Globus pallidus (tissue), 1 donor: ENCODE measurements at places on chromosomes 12 and 14.

GRCh38 chr12:131460520-131460919 lies 250.4 kb upstream of the SFSWAP start:
- DNase-seq: peak; percentile 35

DNA sequence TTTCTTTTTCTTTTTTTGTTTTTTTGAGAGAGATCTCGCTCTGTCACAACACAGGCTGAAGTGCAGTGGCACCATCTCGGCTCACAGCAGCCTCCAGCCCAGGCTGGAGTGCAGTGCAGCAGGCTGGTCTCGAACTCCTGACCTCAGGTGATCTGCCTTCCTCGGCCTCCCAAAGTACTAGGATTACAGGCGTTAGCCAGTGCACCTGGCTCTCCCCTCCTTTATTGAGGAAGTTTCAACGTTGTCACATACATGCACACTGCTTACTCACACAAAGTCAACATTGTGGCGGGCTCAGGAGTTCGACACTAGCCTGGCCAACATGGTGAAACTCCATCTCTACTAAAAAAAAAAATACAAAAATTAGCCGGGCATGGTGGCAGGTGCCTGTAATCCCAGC lies 32.0 kb downstream of the EAPP start:
- no peak for DNase-seq

DNA sequence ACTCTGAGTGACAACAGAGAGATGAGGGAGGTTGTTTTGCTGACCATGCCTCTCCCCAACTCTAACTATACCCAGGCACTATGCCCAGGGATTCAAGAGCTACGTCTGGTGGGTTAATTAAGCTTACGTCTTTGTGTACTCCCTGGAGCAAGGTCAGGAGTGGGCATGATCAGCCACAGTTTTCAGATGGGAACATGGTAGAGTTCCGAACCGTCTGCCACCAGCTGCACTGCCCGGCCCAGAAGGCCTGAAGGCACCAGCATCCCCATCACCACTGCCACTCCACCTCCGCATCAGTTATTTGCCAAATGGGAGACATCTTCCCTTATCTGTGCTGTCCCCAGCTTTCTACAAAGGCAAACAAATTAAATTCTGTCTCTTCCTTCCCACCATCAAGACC lies 11.1 kb upstream of the GPX2 start:
- no peak for DNase-seq

DNA sequence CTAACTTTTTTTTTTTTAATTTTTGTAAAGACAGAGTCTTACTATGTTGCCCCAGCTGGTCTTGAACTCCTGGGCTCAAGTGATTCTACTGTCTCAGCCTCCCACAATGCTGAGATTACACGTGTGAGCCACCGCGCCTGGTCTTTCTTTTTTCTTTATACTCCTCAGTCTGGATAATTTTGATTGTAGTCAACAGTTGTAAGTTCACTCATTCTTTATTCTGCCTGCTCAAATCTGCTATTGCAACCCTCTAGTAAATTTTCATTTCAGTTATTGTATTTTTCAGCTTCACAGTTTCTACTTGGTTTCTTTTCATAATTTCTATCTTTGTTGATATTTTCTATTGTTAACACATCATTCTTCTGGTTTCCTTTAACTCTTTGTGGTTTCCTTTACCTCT lies 5.8 kb upstream of the MIS18BP1 start:
- DNase-seq: no peak

DNA sequence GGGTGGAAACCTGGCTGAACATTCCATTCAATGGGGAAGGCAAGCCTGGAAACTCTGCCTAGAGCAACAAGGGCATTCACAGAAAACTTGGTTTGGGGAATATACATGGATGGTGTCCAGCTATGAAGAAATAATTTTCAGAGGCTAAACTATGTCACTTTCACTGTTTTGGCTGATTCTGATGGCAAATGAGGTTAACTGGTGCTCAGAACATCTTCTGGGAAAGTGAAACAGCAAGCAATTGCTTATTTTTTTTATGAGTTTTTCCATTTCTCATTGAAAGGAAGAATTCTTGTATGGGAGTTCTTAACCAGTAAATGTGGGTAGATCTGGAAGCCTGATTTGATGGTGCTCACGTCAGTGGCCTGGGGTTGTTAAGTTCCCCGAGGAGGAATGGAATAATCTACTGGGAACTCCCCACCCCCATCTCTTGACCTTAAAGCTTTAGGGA lies 132.8 kb upstream of the BTG1 start:
- DNase-seq: no peak

DNA sequence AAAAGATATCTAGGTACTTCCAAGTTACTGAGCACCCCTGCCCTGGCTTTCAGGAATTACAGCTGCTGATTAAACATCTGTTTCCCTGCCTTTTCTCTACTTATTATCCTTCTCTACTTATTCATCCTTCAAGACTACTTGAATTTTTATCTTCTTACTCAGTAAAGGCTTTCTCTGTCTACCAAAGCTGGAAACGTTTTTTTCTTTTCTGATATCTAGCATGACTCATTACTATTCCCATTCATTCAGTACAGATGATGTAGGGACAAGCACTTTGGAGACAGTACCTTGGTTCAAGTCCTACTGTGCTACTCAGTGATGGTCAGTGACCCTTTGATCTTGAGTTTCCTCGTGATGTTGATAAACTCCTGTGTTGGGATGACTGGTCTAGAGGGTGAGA lies 848.7 kb downstream of the NRXN3 start:
- DNase-seq: no peak

- DNase-seq: no peak
Measured at GRCh38 chr12:60100852-60101251, 505.0 kb downstream of the SLC16A7 start.

- no peak for DNase-seq
Measured at GRCh38 chr12:50390316-50390741, 6.1 kb downstream of the FAM186A start.

- no peak for DNase-seq
Measured at GRCh38 chr12:74408601-74409166, 129.0 kb upstream of the ATXN7L3B start.

- DNase-seq: no peak
Measured at GRCh38 chr12:123118497-123118896, 32.4 kb downstream of the PITPNM2 start.

- DNase-seq: no peak
Measured at GRCh38 chr14:34160619-34161018, 209.7 kb upstream of the EGLN3 start.

- DNase-seq: no peak
Measured at GRCh38 chr12:10910380-10910779, 1.0 kb upstream of the TAS2R13 start.

GRCh38 chr12:24678436-24678835 lies 270.5 kb downstream of the BCAT1 start:
- DNase-seq: no peak

DNA sequence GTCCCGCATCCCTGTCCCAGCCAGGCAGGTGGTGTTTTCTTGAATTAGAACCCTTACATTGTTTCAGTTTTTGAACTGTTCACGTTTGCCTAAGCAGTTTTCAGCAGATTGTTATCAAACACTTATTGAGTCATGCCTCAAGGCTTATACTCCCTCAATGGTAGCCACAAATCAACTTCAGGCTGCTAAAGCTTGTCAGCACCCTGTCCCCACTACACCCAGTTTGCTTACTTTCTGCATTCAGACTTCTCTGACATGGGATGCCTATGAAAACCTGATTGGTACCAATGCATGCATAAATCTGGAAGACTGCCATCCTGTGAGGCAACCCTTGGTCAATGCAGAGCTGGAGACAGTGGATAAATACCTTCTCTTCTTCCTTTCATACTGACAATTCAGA lies 225.4 kb downstream of the BTG1 start:
- DNase-seq: no peak

- no peak for DNase-seq
Measured at GRCh38 chr12:57934819-57935218, 6.5 kb upstream of the ATP23 start.

- DNase-seq: no peak
Measured at GRCh38 chr12:131941116-131941986, 8.4 kb upstream of the EP400 start.

DNA sequence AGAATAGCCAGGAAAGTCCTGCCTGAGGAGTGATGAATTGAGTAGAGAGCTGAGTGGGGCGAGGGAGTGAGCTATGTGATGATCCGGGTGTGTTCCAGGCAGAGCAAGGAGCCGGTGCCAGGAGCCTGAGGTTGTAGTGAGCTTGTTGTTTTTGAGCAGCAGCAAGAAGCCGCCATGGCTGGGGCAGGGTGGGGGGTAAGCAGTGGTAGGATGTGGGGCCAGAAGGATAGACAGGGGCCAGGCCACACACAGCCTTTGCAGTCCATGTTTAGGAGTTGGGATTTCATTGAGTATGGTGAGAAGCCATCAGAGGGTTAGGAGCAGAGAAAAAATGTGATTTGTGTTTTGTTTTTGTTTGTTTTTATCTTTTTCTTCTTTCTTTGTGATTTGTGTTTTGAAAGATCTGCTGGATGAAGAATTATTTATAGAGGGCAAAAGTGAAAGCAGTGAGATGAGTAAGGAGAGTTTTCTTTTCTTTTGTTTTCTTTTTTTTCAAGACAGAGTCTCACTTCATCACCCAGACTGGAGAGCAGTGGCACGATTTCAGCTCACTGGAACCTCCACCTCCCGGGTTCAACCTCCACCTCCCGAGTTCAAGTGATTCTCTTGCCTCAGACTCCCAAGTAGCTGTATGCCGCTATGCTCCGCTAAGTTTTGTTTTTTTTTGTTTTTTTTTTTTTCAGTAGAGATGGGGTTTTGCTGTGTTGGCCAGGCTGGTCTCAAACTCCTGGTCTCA lies 92.3 kb upstream of the BCAT1 start:
- no peak for DNase-seq

DNA sequence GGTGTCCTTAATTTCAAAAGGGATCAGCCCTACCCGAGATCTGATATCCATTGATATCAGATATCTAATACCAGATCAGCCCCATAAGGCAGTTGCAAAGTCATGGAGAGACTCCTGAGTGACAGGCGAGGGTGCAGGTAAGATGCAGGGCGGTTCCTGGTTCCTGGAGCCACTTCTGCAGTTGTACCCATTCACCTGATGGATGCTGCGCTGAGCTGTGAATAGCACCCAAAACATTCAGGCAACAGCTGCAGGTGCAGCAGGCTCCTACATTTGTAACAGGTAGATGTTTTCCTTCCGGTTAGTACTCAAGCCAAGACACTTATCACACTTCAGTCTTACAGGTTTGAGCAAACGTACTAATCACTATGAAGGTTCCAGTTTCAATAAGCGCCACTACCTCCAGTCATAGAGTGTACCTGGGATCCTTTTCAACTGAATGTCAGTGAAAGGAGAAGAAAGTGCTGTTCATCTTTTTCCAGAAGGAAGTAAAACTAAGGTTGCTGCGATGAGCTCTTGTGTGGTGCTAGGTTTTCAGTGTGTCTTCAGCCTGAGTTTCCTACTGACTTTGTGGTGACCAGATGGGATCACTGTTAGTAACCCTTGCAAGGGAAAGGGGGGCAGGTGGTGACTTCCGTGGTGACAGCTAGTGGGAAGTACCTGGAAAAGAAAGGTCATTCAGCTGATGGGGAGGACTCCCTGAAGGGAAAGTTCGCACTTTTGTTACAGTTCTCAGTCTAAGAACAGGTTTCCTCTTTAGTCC lies 1.9 kb downstream of the ATP6V0A2 start:
- DNase-seq: no peak

GRCh38 chr12:57250956-57251355 lies at the start of gene STAC3:
TSS of gene STAC3 (minus strand) at chr12:57251187. CDS start at chr12:57249636, 1,551 bp downstream.
- no peak for DNase-seq

DNA sequence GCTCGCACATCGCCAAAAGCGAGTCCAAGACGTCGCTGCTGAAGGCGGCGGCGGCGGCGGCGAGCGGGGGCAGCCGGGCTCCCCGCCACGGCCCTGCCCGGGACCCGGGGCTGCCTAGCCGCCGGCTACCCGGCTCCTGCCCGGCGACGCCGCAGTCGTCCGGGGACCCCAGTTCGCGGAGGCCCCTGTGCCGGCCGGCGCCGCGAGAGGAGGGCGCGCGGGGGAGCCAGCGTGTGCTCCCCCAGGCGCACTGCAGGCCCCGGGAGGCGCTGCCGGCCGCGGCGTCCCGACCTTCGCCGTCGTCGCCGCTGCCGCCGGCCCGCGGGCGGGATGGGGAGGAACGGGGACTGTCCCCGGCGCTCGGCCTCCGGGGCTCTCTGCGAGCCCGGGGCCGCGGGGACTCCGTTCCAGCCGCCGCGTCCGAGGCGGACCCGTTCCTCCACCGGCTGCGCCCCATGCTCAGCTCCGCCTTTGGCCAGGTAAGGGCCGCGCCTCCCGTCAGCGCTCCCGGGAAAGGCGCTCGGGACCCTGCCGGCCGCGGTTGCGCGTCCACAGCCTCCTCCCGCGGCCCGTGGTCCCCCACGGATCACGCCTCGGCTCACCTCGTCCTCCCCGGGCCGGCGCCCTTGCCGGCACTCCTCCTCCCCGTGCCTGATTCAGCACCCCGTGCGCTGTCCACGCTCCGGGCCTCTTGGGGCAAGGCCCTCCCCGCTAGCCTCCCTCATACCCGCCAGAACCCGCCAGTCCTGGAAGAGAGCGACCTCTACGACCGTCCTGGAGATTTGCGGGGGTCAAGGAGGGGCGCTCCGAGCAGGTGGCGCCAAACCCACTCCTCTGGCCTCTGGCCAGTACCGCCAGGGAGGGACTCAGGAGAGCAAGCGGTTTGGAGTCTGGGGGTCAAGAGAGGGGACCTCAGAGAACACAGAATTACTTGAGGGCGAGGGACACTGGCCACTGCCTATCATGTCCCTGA lies 721 bp downstream of the CABP1 start:
- DNase-seq: no peak

- DNase-seq: no peak
Measured at GRCh38 chr14:95263527-95264231, 56.0 kb downstream of the CLMN start.

DNA sequence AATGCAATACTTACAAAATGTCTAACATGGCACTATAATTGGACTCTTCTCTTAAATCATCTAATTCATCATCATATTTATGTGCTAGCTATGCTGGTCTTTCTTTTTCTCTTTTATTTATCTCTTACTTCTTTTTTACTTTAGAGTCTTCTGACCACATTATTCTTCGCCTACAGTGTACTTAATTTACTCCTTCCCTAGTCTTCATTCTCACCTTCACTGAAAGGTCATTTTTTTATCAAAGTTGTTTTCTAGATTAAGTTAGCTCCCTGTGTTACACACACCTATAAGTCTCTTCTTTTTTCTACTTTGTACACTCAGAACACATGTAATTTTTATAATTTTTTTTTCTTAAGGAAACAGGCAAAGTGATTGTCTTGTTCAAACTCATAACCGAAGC lies 1351.2 kb downstream of the FSCB start:
- no peak for DNase-seq

- DNase-seq: no peak
Measured at GRCh38 chr14:71430678-71431376, 501.4 kb upstream of the RGS6 start.

- DNase-seq: no peak
Measured at GRCh38 chr12:64713376-64713775, 45.8 kb downstream of the GNS start.

- DNase-seq: no peak
Measured at GRCh38 chr12:96635844-96636243, 146.5 kb downstream of the CFAP54 start.

GRCh38 chr12:110180591-110181005 lies 56.4 kb downstream of the IFT81 start:
- no peak for DNase-seq
